ENCODE measurements at places on chromosomes 7 and 10. TPM values are rescaled to one million over a fixed set of nuclear protein-coding genes. Genes with fewer than 3 reads are reported as not detected.

The STK32C gene
- 4.7 TPM for total RNA-seq

The TDRD1 gene
- not detected for total RNA-seq

- no peak overlapping the region for H3K27ac ChIP-seq
Observed at GRCh38 chr7:98229991-98230745, 18.9 kb downstream of the BHLHA15 start.

- no peaks in the 10 kb centered on the region for H3K36me3 ChIP-seq
- no peak overlapping the region for H3K27ac ChIP-seq
- H3K4me1 ChIP-seq = no peaks in the 10 kb centered on the region
- DNase-seq = no peak
- H3K4me3 ChIP-seq = no peak overlapping the region
Observed at GRCh38 chr10:108899670-108900069, 1023.6 kb downstream of the XPNPEP1 start.

GRCh38 chr7:69674701-69675182, 76.5 kb downstream of the AUTS2 start:
- peaks cover 47% of the 10 kb centered on the region for H3K4me1 ChIP-seq
- no peak overlapping the region for H3K27ac ChIP-seq
- no peak for DNase-seq

DNA sequence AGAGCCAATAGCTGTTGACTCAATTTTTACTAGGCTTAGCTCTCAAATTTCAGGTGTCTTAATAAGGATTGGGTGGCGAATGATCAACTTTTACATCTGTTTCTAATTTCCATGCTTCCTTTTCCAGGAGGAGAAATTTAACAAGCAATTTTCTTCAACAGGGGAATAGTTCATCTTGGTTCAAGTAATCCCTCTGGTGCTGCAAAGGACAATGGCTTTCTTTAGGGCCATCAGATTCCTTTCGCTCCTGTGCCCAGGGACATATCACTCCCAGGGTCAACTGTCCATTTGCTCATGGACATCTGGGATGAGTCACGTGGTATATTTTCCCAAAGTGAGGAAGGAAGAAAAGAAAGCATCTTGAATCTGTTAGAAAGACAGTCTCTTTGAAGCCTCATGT, 313.3 kb downstream of the FRMD4A start:
- no peaks in the 10 kb centered on the region for H3K36me3 ChIP-seq
- peaks cover 7% of the 10 kb centered on the region for H3K4me1 ChIP-seq
- no peak overlapping the region for H3K27ac ChIP-seq
- H3K4me3 ChIP-seq = no peak overlapping the region
- H3K27me3 ChIP-seq = no peaks in the 10 kb centered on the region

- H3K36me3 ChIP-seq = no peaks in the 10 kb centered on the region
- H3K27ac ChIP-seq = no peak overlapping the region
- no peaks in the 10 kb centered on the region for H3K27me3 ChIP-seq
- H3K4me1 ChIP-seq = no peaks in the 10 kb centered on the region
- no peak overlapping the region for H3K4me3 ChIP-seq
Observed at GRCh38 chr10:132369636-132370185, 27.3 kb upstream of the PWWP2B start.

GRCh38 chr10:75887992-75888680, 456.7 kb downstream of the LRMDA start:
- H3K36me3 ChIP-seq = no peaks in the 10 kb centered on the region
- no peak overlapping the region for H3K27ac ChIP-seq
- no peaks in the 10 kb centered on the region for H3K4me1 ChIP-seq
